ENCODE measurements at places on chromosomes 2 and 18. TPM values are rescaled to one million over a fixed set of nuclear protein-coding genes. Genes with fewer than 3 reads are reported as not detected.

IL1F10 gene
- not detected for total RNA-seq

NYAP2 gene
- total RNA-seq, result not detected

SFT2D3 gene
- total RNA-seq, result 3.1 TPM

EVX2 gene
- not detected for total RNA-seq

AGXT gene
- 0.12 TPM for total RNA-seq

GAL3ST2 gene
- total RNA-seq, result not detected

CDK15 gene
- total RNA-seq, result 0.30 TPM

RNF181 gene
- 89.9 TPM for total RNA-seq

FKBP1B gene
- total RNA-seq, result 3.2 TPM

SLC19A3 gene
- total RNA-seq, result 1.2 TPM

DYNAP gene
- total RNA-seq, result not detected

GLI2 gene
- 2.1 TPM for total RNA-seq

CNDP1 gene
- not detected for total RNA-seq

NOL4 gene
- 0.35 TPM for total RNA-seq

HES6 gene
- 2.7 TPM for total RNA-seq

EIF5B gene
- 89.4 TPM for total RNA-seq

TMEFF2 gene
- 0.10 TPM for total RNA-seq

IL18R1 gene
- 1.3 TPM for total RNA-seq

KIF1A gene
- total RNA-seq, result 1.6 TPM

ADAM23 gene
- total RNA-seq, result 68.8 TPM

ACADL gene
- 0.59 TPM for total RNA-seq

DCDC2C gene
- not detected for total RNA-seq

SCN9A gene
- 1.3 TPM for total RNA-seq

GPBAR1 gene
- total RNA-seq, result 0.67 TPM

CD8B gene
- 1.2 TPM for total RNA-seq

METTL8 gene
- 8.2 TPM for total RNA-seq

VSNL1 gene
- total RNA-seq, result 18.6 TPM

MAP2 gene
- total RNA-seq, result 3.4 TPM

LYG2 gene
- not detected for total RNA-seq

MATN3 gene
- 0.32 TPM for total RNA-seq

SLC5A7 gene
- total RNA-seq, result 0.07 TPM

RIT2 gene
- total RNA-seq, result not detected

SPHKAP gene
- 124 TPM for total RNA-seq

IL37 gene
- not detected for total RNA-seq

Data from left ventricle myocardium superior (tissue), 1 donor.